ENCODE measurements at places on chromosomes 2 and 18.

DNA sequence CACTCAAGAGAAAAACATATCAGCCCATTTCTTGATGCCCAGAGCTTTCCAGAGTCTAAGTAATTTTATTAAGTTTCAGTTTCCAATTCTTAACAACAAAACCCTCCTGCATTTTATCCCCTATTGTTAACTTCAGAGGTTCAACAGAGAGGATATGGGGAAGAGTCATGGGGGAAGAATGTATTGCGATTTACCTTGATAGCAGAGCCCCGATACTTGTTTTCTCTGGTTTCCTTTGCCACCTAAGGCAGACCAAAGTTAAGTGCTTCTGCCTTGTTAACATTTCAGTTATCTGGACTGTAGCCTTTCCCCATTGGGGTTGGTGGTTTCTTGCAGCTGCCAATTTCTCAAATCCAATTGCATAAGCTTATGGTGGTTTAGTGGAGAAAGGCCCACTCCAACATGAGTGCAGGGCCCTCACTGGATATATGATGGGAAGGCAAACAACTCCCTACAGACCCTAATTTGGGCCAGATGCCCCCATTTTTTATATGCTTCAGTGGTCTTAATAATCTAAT lies 82.0 kb upstream of the ITGB6 start:
- DNase-seq: peak; percentile 74

DNA sequence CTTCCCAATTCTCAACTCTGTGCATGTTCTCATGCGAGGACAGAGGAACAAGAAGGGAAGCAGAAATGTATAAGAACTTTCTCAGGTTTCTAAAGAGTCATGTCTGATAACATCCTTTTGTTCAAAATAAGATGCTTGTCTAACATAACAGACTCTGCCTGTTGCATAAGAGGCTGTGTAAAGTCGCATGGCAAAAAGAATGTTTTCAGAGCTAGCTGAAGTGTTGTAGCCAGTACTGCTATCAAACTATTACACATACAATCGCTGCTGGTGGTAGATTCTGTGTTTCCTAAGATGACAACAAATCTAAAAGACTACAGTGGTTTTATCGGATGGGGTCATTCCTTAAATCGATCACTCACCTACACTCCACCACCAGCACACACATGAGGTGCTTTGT lies 487.5 kb downstream of the IRS1 start:
- no peak for DNase-seq

DNA sequence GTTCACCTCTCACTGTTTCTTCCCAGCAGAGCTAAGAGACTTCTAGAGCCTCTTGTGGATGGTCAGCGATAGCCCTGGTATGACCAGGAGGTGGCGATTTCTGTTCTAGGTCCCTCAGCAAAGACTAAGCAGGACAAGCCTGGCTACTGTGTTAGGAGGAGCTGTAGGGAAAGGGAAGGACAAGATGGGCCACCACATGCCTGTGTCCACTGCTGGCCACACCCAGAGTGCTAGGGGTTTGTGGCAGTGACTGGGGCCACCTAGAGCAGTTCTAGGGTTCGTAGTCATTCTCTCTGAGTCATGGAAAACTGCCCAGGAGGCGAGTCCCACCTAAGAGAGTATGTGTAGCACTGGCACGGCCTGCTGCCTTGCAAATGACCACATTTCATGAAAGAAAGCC lies 179.4 kb downstream of the ALPK2 start:
- no peak for DNase-seq

GRCh38 chr2:68412127-68412819 lies 47.2 kb downstream of the PLEK start:
- peak; percentile 87 for DNase-seq

DNA sequence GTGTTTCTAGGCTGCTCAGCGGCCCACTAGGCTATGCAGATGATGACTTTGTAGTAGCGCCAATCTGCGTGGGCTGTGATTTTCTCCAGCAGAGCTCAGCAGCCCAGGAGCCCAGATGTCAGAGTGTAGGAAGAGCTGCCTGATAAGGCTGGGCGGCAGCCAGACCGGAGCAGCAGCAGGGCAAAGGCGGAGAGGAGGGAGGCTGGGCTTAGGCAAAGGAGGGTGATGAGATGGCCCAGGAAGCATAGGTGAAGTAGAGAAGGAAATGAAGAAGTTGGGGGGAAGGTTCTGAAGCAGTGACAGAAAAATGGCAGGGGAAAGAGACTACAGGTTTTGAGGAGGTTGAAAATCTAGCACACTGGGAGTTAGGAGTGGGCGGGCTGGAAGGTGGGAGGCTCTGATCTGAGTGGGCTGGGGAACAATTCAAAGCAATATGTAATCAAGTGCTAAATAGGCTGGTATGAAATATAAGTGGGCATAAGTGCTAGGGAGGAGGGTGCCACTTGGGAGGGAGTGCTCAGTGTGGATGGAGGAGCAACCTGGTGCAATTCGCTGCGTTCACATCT lies 50.6 kb upstream of the STPG4 start:
- no peak for DNase-seq

- no peak for DNase-seq
Measured at GRCh38 chr2:173415431-173416381, 61.0 kb downstream of the CDCA7 start.

GRCh38 chr2:64794426-64794995 lies 140.8 kb upstream of the SERTAD2 start:
- no peak for DNase-seq

- peak; percentile 62 for DNase-seq
Measured at GRCh38 chr2:68775272-68775842, 40.7 kb downstream of the ARHGAP25 start.

DNA sequence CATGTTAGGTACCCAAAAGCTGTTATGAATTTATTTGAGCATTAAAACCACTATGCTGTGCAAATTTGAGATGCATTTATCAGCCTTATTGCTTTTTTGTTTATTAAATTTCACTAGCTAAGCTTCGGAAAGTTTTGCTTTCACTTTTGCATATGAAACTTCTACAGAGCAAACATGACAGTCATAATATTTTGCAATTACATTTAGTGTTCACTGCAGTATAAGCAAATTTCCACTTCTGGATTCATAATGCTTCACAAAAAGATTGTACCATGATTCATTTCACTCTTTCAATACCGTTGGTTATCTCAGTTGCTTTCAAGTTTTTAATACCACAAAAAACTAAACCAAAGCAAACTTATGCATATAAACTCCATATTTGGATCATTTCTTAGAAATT lies 228.7 kb upstream of the SLC8A1 start:
- no peak for DNase-seq

DNA sequence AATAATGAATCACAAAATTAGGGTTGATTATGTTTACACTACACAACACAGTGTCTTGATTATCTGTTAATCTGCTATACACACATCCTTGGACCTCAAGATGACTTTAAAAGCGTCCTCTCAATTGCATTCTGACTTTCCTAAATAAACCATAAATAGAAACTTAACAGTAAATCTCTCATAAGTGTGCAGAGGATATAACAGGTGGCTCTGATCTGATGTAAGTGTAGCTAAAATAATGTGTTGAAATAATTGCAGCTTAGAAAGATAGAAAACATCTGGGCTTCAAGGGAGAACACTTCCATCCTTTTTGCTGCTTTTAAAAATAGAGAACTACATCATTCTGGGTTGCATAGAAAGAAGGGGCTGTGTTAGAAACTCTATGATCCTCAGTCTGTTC lies 78.4 kb upstream of the EFEMP1 start:
- DNase-seq: no peak

DNA sequence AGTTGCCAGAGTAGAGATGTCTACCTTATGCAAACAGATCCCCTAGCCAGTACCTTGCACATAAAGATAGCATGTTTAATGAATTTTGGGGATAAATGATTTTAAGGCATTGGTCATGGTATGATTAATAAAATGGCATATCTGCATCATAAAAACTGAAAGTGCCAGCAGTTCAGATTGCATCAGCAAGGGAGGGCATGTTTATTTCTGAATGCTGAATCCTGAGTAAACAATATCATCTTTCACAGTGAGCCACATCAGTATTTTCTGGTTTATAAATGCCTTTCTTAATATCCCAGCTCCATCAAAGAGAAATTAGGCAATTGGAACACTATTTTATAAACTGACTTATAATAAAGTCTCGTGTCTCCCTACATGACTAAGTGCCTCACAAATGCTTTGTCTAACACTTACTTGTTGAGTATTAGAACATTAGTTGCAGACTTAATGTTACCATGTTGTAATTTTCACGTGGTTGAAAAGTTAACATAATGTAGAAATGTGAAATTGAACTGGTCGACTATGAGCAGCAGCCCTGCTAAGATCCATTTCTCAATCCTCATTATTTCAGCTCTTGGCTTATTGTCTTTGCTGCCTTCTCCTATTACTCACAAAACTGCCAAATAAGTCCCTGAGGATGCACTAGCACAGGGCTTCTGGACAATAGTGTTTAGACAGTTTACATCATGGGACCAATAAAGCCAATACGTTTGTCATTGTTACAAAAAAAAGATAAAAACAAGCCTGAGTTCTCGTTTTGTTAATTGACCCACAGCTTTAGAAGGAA lies 48.0 kb downstream of the LANCL1 start:
- no peak for DNase-seq

Measured in NB4 (cell line).